NCI-H1417 treated with DMSO at 0.1 percent for 48 hours (cell line): ENCODE measurements at places on chromosomes 16 and 17.

DNA sequence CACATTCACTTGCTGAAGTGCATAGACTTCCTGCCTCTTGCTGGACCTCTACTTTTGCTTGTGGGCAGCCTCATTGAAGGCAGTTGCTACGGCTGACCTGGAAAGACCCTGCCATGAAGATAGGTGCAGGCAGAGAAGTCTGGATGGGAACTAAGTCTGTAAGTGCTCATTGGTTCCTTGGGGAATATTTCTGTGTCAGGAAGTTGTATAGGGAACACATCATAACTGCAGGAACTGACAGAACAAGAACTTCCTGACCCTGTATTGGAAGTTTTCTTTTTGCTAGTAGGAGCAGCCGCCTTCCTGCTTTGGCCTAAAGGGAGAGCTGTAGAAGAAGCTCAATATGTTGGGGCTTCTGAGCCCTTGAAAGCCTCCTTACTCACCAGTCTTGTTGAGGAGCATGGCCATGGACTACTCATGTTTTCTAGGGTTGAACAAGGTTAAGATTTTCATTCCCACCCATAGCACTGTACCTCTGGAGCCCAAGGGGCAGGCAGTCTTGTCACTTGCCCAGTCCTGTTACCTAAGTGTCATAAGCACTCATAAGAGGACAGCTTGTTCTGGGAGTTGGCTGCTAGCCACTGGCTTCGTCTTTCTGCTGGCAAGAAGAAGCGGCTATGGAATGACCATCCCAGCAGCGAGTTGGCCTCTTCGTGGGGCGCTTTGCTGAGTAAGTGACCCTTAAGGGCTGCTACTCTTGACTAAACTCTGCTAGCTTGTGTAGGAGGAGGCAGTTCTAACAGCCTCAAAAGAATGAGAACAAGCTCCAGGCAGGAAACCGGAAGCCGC, 7.2 kb downstream of the UBFD1 start:
- DNase-seq = no peak

DNA sequence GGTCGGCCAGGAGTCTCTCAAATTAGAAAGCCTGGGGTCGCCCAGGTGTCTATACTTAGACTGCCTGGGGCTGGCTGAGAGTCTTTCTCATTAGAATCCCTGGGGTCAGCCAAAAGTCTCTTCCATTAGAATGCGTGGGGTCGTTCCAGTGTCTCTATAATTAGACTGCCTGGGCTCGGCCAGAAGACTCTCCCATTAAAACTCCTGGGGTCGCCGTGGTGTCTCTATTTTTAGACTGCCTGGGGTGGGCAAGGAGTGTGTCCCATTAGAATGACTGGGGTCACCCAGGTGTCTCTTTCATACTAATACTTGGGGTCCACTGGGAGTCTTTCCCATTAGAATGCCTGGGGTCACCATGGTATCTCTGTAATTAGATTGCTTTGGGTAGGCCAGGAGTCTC, 2227.7 kb downstream of the TP53TG3F start:
- no peak for DNase-seq

DNA sequence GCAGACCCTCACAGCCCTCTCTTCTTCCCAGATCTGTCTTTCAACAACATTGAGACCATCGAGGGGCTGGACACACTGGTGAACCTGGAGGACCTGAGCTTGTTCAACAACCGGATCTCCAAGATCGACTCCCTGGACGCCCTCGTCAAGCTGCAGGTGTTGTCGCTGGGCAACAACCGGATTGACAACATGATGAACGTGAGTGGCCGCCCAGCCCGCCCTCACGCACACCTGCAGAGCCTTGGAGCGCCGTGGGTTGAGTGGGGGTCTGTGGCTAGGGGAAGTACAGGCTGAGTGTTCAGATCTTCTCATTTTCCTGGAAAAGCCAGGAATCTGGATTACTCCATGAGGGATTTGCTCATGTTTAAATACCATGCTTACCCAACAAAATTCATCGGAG, 15.2 kb downstream of the DRC3 start:
- DNase-seq = no peak

DNA sequence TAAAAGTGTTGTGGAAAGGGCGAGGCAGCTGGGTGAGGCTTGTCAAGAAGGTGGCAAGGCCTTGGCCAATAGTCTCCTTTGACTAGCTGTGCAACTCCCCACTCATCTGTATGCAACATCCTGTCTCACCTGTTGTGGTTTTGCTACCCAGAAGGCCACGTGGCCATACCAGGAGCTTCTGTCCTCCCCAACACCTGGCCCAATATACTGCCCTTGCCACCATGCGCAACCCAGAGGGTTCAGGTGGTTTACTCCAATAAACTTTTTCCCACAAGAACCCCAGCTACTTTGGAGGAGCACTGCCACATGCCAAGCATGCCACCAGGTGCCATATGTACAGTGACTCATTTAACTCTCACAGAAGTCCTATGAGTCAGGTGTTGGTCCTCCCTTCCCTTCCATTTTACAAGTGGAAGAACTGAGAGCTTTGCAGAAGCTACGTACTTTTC, 10.2 kb downstream of the MYO19 start:
- DNase-seq = no peak

- no peak for DNase-seq
These were observed 235.2 kb upstream of the TNRC6C start for GRCh38 chr17:77723071-77723908.
